Endodermal cell (in vitro differentiated cells): ENCODE measurements at places on chromosomes 7 and 10. TPM values are rescaled to one million over a fixed set of nuclear protein-coding genes. Genes with fewer than 3 reads are reported as not detected.

The SLC16A12 gene
- 0.15 to 0.33 TPM (median 0.21 TPM) in 3 replicates for total RNA-seq

The UNC5B gene
- 9.7 to 14.2 TPM (median 9.8 TPM) in 3 replicates for total RNA-seq

The CALML5 gene
- not detected in 3 replicates for total RNA-seq

The PRLHR gene
- not detected in 2 replicates for total RNA-seq

The C10orf90 gene
- total RNA-seq: not detected in 3 replicates

The KEL gene
- 71.3 and 79.4 TPM in 2 replicates for total RNA-seq

The PRPS1L1 gene
- total RNA-seq: not detected in 3 replicates

The ADAMTS14 gene
- total RNA-seq: 0.79 and 0.95 TPM in 2 replicates

The CALHM3 gene
- total RNA-seq: 0.21 TPM in 1 of 3 replicates, not detected in the others

The ACBD7 gene
- total RNA-seq: 1.9 to 4.8 TPM (median 3.7 TPM) in 3 replicates

The ATRNL1 gene
- total RNA-seq: 8.5 and 9.0 TPM in 2 replicates

The LIPF gene
- not detected in 2 replicates for total RNA-seq

The GRID2IP gene
- 4.5 to 4.9 TPM (median 4.9 TPM) in 3 replicates for total RNA-seq

The HOXA5 gene
- not detected in 2 replicates for total RNA-seq

The SPDYE3 gene
- not detected in 3 replicates for total RNA-seq

The PCDH15 gene
- total RNA-seq: 0.13 to 0.58 TPM (median 0.42 TPM) in 3 replicates

The SKAP2 gene
- 3.3 to 4.2 TPM (median 3.4 TPM) in 3 replicates for total RNA-seq

The DNA2 gene
- total RNA-seq: 36.5 and 37.3 TPM in 2 replicates

The LIPM gene
- not detected in 3 replicates for total RNA-seq

The FGFR2 gene
- total RNA-seq: 56.5 to 157 TPM (median 61.2 TPM) in 3 replicates

The IL2RA gene
- total RNA-seq: not detected in 3 replicates

The SEMA3E gene
- total RNA-seq: 294 and 339 TPM in 2 replicates

The PPIF gene
- total RNA-seq: 50.4 and 54.4 TPM in 2 replicates

The PHYH gene
- total RNA-seq: 16.5 and 17.2 TPM in 2 replicates

The AGAP4 gene
- 25.4 to 48.3 TPM (median 45.0 TPM) in 3 replicates for total RNA-seq

The RADIL gene
- total RNA-seq: 41.7 and 47.6 TPM in 2 replicates

The HEPACAM2 gene
- not detected in 2 replicates for total RNA-seq

The LOXL4 gene
- 0.77 to 1.5 TPM (median 1.0 TPM) in 3 replicates for total RNA-seq

The PAPOLB gene
- total RNA-seq: 0.93 to 1.2 TPM (median 0.94 TPM) in 3 replicates

The PTN gene
- total RNA-seq: 4.8 and 6.6 TPM in 2 replicates

The HTR5A gene
- total RNA-seq: 0.11 and 0.16 TPM in 2 replicates

The IFIT1B gene
- total RNA-seq: not detected in 3 replicates

The PAX4 gene
- 0.24 TPM in 1 of 2 replicates, not detected in the other for total RNA-seq
